ENCODE measurements at places on chromosomes 11 and 22.

GRCh38 chr22:32240461-32240860 is 14.7 kb downstream of the SLC5A4 start:
- DNase-seq, result peak; percentile 1

GRCh38 chr11:80462211-80462610 is 1021.4 kb upstream of the TENM4 start:
- peak; percentile 40 for DNase-seq

- DNase-seq, result no peak
Measured at GRCh38 chr11:12166299-12167060, 56.1 kb downstream of the MICAL2 start.

DNA sequence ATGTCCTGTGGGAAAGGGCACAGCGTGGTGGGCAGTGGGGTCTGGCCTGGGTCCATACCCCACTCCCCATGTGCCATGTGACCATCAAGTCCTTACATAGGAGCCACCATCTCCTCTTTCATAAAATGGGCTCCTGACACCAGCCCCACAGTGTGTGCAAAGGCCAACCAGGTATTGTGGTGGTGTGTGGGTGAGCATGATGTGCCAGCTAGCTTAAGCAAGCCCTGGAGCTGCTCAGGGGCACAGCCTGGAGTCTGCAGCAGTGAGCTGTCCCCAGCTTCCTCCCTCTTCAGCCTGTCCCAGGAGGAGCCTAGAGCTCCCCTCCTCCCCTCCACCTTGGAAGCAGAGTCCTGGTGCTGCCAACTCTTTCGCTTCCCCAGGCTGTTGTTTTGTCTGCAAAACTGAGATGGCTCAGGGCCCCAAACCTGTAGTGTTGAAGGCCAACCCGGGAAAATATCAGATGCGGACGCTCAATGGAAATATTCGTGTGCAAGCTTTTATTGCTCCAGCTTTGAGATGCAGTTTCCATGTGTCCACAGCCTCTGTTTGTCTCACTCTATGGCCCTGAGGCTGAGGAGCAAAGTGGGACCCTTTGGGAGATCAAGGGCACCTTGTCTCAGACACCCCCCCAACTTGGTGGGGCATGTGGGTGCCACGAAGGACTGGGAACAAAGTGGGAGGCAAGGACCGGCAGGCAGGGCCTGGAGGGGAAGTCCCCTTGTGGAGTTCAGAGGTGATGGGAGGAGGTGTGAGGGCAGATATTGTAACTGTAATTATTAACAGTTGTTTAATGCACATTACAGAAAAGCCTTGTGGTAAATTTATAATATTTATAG is 92.6 kb downstream of the CTTN start:
- no peak for DNase-seq

DNA sequence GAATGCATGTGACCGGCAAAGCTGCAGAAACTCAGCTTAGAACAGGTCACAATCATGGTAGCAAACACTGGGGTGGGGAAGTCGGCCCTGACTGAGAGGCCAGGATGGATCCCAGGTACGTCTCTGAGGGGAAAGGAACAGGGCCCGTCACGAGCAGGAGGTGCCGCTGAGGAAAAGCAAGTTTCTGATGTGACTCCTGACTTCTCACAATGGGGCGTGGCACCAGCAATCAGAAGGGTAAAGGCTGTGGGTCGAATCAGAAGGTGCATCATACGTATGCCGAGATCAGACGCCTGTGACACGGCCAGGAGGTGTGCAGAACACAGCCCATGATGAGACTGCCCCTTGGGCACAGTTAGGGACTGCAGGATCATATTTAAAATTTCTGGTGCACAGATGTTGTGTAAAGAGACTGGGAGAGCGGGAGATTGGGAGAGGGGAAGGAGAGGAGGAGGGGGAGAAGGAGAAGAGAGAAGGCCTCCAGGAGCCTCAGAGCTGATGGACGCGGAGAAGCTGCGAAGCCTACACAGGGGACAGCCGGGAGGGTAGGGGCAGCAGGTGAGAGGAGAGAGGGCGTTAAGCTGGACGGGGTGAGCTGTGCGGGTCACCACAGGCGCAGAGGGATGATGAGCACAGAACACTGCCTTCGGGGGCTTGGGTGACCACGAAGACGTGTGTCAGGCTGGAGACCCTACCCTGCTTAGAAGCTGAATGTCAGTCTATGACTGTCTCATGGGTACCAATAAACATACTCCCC is 30.7 kb downstream of the KRTAP5-5 start:
- DNase-seq, result no peak

DNA sequence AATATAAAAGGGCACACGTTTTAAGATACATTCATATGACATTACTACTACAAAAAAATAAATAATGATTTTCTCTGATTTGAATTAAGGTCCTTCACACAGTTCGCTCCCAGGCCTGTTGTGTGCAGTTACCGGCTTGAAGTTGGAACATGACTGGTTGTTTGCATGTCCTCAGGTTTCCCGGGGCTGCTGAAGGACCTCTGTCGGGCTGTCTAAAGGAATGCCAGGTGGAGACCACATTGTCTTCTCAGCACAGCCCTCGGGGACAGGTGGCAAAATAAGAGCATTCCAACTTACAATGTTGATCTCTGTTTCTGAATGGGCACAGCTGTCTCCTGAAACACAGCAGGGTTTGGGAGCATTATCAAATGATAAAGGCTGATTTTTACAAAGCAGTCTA is 14.9 kb downstream of the VSIG10L2 start:
- DNase-seq, result no peak

GRCh38 chr22:46292173-46292572 is 4.5 kb upstream of the GTSE1 start:
- no peak for DNase-seq
